ENCODE measurements at places on chromosomes 4 and X.

DNA sequence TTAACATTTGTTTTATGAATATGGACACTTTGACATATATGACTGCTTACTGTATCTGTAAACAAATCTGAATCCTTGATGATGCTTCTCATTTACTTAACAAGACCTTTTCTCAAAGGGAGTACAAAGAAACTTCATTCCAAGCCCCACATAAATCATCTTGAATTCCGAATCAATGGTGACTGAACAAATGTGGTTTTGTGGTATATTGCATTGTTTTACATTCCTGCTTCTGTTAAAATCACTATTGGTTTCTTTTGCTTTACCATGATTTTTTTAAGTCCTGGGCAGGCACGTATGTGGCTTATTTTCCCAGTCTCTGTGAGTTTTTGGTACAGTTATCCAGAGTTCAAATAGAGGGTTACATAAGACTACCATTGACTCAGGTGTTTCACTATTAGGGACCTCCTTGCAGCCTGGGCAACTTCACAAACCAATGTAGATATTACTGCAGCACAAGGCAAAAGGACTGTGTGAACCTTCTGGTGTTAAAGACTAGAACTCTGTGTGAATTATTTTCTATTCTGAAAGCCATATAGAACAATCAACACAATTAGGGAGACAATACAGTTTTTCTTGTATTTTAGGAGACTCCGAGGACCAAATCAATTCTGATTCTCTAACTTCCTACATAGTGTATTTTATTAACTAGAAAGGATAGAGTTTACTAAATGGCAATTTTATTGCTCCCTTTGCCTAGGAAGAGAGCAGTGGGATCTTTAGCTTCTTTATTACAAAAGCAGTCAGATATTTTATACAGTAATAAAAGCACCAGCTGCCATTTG is 196.4 kb downstream of the GALNTL6 start:
- DNase-seq: no peak

DNA sequence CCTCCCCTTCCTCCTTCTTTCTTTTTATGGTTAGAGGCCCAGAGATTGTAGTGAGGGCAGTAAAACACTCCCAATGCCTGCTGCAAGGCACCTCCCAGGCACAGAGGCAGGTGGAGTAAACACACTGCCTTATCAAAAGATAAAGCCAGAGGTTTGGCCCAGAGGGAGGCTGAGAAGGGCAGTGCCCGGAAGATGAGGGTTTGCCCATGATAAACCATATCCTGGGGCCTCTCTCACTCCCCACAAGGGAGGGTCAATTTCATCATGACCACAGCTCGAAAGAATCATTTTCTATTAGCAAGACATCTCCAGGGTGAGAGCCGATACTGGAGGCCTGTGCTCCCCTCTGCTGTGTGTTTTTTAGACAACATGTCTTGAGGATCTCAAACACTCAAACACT is 98.5 kb upstream of the FAM9C start:
- DNase-seq: no peak

GRCh38 chr4:121064482-121064881 is 7.9 kb downstream of the NDNF start:
- no peak for DNase-seq

DNA sequence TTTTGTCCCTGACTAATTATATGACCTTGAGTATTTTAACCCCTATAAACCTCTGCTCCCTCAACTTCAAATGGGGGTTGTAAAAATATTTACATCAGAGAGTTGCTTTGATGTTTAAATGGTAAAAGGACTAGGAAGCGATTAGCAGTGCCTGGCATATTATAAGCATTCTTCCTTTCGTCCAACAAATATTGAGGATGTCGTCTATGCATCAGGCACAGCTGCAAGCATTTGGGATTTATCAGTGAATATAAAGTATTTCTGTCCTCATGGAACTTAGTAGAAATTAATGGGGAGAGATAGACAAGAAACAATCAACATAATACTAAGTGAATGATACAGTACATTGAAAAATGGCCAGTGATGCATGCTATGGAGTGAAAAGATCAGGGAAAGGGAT is 115.5 kb upstream of the EDNRA start:
- no peak for DNase-seq

GRCh38 chrX:9492901-9493300 is 28.0 kb downstream of the TBL1X start:
- DNase-seq: no peak

- DNase-seq: no peak
Measured at GRCh38 chr4:18536428-18536827, 514.9 kb upstream of the LCORL start.

DNA sequence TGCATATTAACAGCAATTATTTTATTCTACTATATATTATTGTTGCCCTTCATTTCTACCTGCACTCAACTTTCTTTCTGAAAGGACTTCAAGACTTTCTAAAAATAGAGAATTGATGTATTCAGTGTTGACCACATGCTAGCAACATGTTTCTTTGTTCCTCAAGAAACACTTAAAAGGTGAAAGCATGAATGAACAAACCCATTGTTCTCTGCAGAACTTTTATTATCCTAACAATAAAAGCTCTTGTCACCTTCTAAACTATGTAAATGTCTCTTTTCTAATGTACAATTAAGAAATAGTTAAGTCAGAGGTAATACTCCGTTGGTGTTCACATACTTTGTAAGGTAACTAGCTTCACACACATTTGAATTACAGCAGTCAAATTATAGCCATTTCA is 638.7 kb downstream of the FSTL5 start:
- DNase-seq: no peak

GRCh38 chrX:133609166-133609565 is 193.9 kb upstream of the GPC4 start:
- no peak for DNase-seq

DNA sequence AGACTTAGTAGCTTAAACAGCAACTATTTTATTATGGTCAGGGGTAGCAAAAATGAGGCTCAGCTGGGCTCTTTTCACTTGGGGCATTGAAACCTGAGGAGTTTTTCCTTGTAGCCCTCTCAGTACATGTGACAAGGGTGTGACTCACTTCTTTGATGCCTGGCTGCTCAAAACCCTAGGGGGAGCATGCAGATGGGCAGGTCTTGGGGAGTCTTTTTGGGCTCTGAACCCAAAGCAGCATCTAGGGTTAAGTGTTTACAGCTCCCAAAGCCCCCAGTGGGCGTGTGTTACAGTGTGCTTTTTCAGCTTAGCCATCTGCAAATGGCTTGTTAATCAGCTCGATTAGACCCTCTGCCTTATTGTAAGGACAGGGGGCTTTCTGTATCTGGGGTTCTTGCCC is 1752.7 kb downstream of the PCDH7 start:
- no peak for DNase-seq

- DNase-seq: no peak
Measured at GRCh38 chr4:53924333-53925049, 139.9 kb downstream of the CHIC2 start.

GRCh38 chrX:28188526-28188925 is 207.3 kb upstream of the DCAF8L1 start:
- DNase-seq: peak; percentile 2

- peak; percentile 83 for DNase-seq
Measured at GRCh38 chr4:150305995-150306394, 227.8 kb downstream of the DCLK2 start.

GRCh38 chr4:110867251-110867960 is 244.5 kb upstream of the PITX2 start:
- DNase-seq: no peak

DNA sequence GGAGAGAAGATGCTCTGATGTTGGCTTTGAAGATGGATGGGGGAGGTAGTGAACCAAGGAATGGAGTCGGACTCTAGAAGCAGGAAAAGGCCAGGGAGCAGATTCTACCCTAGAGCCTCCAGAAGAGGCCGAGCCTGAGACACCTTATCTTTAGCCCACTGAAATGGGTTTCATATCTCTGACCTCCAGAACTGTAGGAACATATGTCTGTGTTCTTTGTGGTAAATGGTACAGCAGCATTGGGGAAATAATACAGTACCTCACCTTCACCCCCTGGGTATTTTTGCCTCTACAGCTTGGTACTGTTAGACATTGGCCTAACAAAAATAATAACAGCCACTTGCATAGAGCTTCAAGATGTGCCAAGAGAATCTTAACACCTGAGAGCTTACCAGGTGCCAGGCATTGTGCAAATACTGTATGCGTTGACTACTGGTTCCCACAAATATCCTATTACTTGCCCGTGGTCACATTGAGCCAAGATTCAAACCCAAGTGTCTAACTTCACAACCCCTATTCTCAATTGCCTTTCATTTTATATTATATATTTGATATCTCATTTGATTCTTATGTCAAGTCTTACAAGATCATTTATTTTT is 57.0 kb upstream of the PGM2 start:
- DNase-seq: no peak

DNA sequence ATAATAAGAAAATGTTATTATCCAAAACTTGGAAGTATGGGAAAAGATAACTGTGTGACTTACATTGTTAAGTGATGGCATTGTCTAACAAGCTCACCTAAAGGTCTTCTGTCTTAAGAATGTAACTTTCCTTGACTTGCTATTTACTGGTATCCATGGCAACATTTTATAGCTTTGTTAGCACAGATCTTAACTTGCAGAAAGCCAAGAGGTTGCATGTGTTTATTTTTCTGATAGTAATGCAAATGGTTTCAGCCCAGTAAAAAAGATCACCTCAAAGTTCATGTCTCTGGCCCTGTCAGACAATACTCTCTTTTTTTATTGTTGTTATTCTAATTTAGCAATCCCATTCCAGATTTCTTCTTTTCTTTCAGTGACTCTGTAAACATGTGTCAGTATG is 425.3 kb downstream of the SPRY1 start:
- DNase-seq: peak; percentile 85

- no peak for DNase-seq
Measured at GRCh38 chrX:100373673-100374072, 36.4 kb downstream of the PCDH19 start.
